Heart right ventricle (tissue), 16 donors: ENCODE measurements at places on chromosomes 7 and 10.

DNA sequence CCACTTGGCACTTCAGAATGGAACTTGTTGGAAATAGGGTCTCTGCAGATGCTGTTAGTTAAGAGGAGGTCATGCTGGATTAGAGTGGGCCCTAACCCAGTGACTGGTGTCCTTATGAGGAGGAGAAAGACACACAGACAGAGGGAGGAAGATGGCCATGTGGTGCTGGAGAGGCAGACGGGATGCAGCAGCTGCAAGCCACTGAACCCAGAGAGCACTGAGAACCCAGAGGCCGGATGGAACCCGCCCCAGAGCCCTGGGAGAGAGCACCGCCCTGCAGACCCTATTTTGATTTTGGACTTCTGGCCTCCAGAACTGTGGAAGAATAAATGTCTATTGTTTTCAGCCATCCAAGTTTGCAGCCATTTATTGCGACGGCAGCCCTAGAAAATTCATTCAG, 58.0 kb upstream of the EBF3 start:
- no peak for DNase-seq

GRCh38 chr10:71374481-71375233, 22.1 kb upstream of the CDH23 start:
- DNase-seq = no peak

GRCh38 chr7:152601305-152601798, 74.6 kb downstream of the XRCC2 start:
- no peak for DNase-seq

GRCh38 chr7:156602283-156602682, 38.3 kb upstream of the RNF32 start:
- DNase-seq = no peak

DNA sequence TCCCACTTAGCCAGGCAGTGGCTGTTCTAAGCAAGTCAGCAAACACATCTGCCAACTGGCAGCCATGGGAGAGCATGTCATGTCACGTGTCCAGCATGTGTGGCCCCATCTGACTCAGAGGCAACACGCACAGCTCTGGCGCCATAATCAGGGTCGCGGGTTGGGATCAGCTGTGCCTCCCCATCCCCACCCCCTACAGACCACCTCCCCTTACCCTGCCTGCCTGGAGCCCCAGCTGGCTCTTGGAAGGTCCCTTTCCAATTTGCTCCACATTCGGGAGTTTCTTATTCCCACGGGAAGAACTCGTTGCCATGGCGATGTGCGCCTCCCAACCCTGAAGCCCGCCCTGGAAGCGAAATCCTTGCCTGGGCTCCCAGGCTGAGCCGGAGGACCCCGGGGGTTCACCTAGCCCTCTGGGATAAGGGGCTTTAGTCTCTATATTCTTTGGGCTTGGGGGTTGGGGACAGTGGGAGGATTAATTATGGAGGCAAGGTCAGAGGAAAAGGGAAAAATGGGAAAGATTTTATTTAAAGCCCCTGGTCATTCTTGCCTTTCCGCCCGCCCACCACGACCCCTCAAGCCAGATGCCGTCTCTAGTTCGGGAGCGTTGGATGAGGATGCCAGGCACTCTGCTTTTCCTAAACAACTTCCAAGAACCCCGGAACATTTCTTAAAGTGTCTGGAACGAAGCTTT, 283.7 kb downstream of the ZEB1 start:
- DNase-seq = peak; percentile 74

DNA sequence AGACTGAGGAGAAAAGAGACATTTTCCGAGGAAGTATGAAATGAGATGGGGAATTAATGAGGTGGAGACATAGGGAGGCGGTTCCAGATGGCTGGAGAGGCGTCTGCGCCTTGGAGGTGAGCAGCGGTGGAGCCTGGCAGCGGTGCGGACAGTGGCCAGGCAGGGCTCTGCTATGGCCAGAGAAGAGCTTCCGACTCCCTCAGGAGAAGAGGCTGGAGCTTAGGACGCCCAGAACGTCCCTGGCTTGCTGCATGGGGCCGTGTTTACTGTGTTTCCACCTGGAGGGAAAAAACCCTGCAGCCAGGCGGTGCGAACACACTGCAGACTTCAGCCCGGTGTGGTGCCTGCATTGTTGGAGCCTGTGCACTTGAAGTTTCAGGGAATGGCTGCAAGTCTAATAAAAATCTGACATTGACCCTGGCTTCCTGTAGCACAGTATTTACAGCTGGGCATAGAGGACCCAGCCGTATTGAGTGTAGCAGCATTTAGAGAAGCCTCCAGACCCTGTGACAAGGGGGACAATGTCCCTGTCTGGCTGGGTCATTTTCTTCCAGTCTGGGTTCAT, 447.1 kb upstream of the MKI67 start:
- DNase-seq = no peak

DNA sequence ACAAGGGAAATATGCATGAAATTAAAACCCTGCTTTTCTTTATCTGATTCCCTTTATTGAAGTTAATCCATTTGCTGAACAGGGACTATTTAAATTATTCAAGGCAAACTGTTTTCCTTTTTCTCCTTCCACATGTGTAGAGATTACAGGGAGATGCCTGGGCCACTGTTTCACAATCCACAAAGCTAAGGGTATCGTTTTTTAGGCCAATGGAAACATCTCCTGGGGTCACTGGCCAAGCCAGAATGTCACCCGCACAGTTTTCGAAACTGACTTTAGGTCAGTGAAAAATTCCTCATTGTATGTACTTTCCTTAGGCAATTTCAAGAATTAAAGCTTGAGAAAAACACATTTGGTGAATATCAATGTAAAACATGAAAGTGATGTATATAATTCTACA, 259.2 kb upstream of the BMPER start:
- DNase-seq = no peak

DNA sequence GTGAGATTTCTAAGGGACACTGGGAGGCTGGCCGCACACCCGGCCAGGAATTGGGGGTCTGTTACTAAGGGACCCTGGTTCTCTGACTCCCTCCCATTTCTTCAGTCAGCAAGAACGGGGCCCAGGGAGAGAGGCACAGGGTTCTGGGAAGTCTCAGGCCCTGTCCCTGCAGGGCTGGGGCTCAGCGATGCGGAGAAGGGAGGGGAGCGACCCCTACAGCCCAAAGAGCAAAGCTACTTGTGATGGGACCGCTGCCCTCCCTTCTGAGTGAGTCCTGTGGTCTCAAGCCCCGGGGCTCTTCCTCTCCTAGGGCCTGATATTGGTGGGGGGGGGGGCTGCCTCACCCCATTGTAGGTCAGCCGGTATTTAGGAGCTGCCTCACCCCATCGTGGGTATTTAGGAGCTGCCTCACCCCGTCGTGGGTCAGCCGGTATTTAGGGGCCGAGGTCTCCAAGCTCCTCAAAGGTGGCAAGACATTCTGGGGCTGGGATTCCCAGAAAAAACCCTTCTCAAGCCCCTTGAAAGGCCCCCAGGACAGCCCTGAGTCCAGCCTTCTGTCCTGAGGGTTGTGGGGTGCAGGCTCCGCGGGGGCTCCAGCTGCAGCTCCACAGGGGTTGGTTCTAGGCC, 16.9 kb upstream of the NKX6-2 start:
- DNase-seq = no peak

GRCh38 chr10:90817128-90817889, 40.5 kb downstream of the HTR7 start:
- no peak for DNase-seq

- peak; percentile 23 for DNase-seq
Observed at GRCh38 chr10:122407375-122408125, 33.0 kb downstream of the PLEKHA1 start.

- DNase-seq = no peak
Observed at GRCh38 chr7:33395340-33395739, 266.0 kb downstream of the BBS9 start.

GRCh38 chr10:5002013-5002727, 1.5 kb downstream of the AKR1C2 start:
- no peak for DNase-seq

DNA sequence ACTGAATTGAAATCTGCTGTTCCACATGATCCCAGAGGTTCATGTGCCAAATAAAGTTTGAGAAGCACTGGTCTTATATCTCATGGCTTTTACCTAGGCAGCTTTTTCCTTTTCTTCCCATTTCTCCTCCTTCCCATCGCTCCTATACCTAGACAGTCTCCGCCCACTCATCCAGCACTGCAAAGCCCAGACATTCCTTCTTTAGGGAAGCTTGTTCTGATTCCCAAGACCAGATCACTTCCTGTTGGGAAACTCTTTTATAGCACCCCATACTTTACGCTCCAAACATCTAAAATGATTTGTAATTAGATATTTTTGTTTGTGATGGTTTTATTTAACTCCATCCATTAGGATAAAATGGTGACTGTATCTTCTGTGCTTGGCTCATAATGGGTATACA, 75.9 kb downstream of the BMPER start:
- DNase-seq = no peak

GRCh38 chr7:139875821-139876241, 46.8 kb downstream of the TBXAS1 start:
- DNase-seq = no peak

DNA sequence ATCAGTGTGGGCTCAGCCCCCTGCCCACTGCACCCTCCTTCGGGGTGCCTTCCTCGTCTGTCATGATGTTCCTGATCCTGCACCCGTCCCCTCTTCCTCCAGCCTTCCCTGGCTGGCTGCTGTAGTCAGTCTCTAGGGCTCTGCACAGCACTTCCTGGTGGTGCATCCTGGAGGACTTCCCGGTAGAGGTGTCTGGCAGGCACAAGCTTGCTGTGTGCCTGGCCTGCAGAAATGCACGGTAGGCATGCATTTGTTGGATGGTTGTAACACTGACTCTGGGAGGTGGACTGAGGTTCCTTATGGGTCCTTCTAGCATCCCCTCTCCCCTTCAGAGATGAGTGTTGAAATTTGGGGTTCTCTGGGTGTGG, 92.8 kb downstream of the BMS1 start:
- DNase-seq = no peak

DNA sequence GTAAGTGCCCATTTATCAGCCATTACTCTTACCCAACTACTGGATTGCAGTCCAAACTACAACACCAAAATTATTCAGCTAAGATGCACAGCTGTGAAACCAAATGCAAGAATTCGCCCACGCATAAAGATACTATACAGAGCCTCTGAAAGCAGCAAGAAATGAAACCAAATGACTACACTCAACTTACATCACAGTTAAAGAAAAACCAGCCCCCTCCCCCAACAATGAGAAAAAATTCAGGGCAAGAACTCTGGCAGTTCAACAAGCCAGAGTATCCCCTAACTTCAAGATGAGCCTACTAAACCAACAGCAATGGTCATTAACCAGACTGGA, 209.1 kb upstream of the VWC2 start:
- DNase-seq = no peak

GRCh38 chr7:34900891-34901513, 136.3 kb downstream of the DPY19L1 start:
- DNase-seq = peak; percentile 6

DNA sequence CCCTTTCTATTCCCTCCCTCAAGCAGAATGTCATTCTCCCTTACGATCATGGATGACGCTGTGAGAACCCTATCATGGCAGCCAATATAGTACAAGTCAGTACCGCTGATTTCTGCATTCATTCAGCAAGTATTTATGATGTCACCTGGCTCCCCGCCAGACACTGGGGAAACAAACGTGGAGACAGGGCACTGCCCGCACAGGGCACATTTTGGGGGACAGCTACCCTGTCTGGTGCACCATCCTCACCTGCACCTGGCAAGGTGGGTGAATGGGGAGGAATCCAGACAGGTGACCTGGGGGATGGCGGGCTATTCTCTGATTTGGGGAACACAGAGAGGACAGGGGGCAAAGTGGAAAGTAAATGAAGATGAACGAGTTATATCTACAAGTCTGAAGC, 28.4 kb downstream of the MKI67 start:
- no peak for DNase-seq

DNA sequence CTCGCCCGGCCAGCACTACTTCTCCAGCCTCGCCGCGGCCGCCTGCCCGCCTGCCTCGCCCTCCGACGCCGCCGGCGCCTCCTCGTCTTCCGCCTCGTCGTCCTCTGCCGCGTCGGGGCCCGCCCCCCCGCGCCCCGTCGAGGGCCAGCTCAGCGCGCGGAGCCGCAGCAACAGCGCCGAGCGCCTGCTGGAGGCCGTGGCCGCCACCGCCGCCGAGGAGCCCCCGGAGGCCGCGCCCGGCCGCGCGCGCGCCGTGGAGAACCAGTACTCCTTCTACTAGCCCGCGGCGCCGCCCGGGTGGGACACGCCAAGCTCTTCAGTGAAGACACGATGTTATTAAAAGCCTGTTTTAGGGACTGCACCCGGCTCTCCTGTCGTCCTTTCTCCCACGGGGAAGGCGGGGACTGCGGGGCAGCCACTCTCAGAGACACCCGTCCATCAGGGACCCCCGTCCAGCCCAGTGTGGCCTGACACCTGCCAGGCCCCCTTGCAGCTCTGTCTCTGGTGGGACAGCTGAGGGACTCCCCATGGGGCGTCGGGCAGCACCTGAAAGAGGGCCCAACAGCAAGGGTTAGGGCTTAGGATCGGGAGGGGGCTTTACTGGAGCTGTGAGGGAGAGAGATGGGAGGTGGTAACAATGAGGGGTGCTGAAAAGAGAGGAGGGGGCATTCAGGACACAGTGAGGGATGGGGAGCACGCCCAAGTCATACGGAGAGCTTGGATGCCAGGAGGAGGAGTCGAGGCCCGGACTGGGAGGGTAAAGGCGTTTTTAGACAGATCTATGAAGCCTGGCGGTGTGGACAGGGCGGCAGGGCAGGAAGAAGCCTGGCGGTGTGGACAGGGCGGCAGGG, 34.7 kb downstream of the SPDYE6 start:
- peak; percentile 30 for DNase-seq

DNA sequence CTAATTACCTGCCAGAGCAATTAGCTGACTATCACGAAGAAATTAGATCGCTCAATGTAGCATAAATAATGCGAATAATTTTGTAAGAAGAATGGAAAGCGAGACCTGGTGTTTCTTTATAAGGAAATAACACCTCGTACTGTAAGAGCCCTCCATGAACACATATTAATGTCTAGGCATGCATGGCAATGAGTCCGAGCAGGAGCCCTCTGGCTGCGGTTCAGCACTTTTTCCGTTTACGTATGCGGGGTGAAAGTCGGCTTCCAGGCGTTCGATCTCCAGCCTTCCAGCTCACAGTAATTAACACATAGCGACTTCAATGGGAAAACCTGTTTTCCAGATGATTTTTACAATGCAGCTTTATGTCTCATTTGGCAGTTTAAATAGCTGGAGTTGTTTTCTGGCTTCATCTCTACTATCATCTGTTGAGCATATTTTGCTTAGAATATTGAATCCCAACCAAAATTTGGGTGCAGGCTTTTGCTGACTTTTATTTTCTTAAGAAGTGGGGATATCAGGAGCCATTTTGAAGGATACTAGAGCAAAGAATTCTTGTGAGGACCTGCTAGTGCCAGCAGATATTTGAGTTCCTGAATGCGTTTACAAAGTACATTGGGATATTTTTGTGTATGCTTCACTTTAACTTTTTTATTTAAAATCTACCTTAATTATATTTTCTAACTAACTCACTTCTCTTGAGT, 7.2 kb upstream of the SP8 start:
- no peak for DNase-seq

- no peak for DNase-seq
Observed at GRCh38 chr10:111989136-111989911, 194.2 kb downstream of the GPAM start.

DNA sequence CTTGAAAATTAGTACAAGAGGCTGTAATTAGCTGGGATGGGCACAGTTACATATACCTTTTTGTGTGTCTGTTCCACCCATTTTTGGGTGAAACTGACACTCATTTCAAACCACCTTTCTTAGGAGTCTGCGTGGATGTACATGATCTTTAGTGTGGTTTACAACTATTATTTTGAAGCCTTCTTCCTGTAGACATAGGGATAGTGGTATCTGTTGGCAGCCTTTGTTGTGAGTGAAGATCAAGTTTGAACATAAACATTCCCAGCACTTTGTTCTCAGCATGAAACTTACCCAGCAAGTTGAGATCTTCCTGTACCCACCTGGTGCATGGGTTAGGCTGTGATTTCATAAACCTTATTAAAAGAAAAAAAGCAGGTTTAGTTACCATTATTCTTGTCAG, 2.0 kb downstream of the BAG3 start:
- DNase-seq = no peak
